Posterior vena cava (tissue), 2 donors: ENCODE measurements at places on chromosomes 12 and 14.

GRCh38 chr14:32226056-32226455, 23.0 kb upstream of the RNU6-8 start:
- DNase-seq = no peak

GRCh38 chr14:56284641-56285040, 166.4 kb downstream of the PELI2 start:
- DNase-seq = no peak

DNA sequence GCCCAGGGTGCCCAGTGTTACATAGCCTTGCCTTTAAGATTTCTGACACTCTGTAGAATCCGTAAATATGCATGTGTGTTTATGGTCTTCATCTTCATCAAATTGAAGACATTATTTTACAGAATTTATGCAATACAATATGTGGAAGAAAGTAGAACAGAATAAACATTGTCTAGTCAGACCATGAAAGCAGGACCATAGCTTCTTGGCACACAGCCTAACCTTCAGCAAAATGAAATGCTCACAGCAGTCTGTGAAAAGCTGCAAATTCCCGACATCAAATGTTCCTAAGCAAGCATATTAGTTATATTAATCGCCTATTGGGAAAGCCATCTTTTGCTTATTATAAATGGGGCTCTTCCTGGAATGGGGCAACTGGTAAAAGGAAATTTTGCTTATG, 111.3 kb upstream of the GARIN2 start:
- no peak for DNase-seq

- DNase-seq = peak; percentile 88
These were observed 295.0 kb upstream of the MGAT4C start for GRCh38 chr12:86551146-86551571.

- no peak for DNase-seq
These were observed 31.2 kb downstream of the TAS2R7 start for GRCh38 chr12:10771132-10771733.

- no peak for DNase-seq
These were observed 84.2 kb downstream of the SCN8A start for GRCh38 chr12:51675071-51675803.

DNA sequence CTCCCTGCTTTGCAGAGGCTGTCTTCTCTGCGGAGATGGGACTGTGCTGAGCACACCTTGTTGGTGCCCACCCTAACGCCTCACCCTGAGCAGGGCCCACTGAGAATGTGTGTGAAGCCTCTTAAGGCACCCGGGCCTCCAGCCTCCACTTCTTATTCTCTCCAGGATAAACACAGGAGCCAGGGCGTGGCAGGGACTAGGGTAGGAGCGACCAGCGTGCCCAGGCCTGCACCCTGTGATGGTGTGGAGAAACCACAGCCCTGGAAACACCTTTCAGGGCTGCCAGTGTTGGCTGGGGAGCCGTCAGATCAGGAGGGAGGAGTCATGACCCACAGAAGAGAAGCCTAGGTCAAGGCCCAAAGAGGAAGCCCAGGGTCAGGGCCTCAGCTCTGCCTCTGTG, 41.3 kb downstream of the VDR start:
- no peak for DNase-seq

DNA sequence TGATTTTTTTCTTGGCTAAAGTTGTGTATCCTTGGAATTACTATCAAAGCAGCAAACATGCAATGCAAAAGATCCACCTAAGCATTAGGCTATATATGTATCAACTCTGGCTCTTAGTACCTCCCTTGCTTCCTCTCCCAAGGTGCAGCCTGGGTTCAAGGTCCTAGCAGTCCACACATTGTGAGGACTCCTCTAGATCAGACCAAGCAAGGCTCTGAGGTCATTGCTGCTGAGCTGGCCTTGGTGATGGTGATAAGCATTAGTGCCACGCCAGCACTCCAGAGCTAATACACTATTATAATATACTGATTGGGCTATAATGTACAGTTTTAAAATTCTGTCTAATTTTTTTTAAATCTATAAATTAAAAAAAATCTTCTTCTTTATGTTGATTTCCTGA, 196.9 kb upstream of the BTG1 start:
- peak; percentile 23 for DNase-seq

GRCh38 chr12:19166387-19166786, 36.9 kb downstream of the PLEKHA5 start:
- no peak for DNase-seq

DNA sequence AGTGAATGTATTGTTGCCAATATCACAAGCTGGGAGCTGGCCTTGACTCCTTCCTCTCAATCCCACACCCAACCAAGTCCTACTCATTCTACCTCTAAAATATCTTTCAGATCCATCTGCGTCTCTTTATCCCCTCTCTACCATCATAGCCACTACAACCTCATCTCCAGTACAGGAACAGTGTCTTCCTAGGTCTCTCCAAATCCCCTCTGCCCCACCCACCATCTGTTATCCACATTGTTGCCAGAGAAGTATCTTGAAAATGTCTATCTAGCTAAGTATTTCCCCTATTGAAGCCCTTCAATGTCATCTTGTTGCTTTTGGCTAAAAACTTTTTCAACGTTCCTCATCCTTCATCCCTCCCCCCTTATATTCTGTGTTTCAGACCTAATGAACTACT, 244.7 kb downstream of the C12orf75 start:
- DNase-seq = no peak

DNA sequence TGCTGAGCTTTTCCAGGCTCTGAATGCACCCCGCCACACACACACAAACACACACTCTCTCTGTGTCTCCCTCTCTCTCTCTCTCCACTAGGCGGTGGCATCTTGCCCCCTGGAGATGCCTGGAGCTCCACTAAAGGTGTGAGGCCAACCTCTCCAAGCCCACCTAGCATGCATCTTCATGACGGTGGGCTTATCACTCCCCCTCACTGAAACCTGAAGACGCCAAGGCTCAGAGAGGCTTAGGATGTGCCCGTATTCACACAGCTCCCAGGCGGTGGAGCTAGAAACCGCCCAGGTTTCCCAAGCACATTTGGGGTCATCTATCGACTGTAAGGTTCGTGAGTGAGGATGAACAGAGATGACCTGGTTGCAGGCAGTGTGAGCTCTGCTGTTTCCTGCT, 42.6 kb upstream of the BCL11B start:
- DNase-seq = peak; percentile 14

DNA sequence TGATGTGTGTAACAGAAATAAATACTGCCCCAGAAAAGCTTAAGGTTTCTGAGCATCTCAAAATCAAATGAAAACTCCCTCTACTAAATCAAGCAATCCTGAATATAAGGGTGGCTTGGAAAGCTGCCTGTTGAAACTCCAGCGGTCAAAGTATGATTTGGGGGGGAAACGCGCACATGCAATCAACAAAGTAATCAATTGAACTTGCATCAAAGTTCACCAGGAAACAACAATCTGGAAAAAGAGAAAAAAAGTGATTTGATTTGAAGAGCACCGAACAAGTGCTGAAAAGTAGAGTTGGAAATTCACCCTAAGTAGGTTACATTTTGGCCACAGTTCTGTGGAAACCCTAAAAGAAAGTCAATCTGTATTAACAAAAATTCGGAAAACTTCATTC, 700 bp downstream of the CNIH1 start:
- DNase-seq = no peak

GRCh38 chr12:88371416-88372183, 208.7 kb downstream of the KITLG start:
- peak; percentile 80 for DNase-seq

GRCh38 chr14:33762161-33762851, 188.6 kb downstream of the EGLN3 start:
- no peak for DNase-seq

- DNase-seq = no peak
These were observed 22.7 kb upstream of the IFNG-AS1 start for GRCh38 chr12:67966560-67966959.

DNA sequence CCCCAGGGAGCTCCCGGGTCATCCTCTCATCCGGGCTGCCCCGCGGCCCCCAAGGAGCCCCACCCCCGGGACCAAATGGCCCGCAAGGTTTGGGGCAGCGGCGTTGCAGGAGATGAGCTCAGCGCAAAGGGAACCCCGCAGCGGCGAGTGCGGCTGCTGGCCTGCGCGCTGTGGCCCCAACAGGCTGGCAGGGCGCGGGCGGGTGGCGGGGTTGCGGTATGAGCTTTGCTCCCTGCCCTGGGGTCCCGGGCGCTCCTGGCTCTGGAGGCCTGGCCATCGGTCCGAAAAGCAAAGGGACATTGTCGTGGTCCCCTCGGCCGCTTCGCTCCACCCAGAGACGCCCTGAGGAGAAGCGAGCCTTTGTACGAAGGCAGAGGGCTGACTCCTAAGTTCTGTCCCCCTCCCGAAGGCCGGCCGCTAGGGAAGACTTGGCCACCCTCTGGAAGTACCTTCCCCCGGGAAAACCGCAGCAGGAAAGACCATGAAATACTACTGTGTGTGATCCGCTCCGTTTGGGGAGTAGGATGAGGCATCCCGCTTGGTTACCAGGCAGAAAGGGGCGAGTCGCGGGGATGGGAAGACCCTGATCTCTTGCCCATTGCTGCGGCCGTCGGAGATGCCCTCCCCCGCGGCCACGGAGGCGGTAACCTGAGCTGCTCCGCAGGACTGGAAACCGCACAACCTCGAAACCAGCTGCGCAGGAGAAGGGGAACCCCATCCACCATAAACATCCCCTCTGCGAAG, 620 bp upstream of the NID2 start:
- peak; percentile 84 for DNase-seq

DNA sequence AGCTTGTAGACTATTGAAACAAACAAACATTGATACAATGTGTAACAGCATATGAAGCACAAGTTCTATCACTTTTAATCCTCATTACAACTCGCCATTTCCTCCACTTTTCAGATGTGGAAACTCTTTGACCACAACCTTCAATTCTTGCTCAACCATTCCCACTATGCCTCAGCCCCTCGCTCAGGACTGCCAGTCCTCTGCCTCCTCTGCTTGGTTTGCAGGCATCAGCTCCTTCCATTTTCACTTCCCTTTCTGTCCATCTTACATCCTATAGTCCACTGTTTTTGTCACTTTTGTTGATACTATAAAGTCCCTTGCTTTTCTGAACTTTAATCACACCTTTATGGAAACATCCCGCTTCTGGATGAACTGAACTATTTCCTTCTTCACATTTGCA, 28.2 kb upstream of the CD27 start:
- DNase-seq = no peak

DNA sequence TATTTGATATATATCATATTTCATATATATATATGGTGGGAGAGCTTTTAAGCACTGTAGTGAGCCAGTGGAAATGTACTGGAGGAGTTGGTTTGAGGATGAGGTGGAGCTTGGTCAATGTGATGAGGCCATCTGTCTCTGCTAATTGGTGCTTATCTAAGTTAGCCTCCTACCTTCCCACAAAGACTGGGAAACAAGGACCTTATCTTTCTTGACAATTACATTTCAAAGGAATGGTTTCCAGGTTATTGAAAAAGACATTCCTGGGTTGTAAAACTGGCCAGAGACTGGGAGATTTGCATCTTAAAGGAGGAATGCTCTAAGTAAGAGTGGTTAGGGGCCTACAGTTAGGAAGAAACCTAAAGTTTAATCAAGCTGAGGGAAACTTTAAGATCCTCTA, 212.8 kb upstream of the SYT1 start:
- no peak for DNase-seq

- no peak for DNase-seq
These were observed 158.6 kb downstream of the MON2 start for GRCh38 chr12:62625228-62625627.

DNA sequence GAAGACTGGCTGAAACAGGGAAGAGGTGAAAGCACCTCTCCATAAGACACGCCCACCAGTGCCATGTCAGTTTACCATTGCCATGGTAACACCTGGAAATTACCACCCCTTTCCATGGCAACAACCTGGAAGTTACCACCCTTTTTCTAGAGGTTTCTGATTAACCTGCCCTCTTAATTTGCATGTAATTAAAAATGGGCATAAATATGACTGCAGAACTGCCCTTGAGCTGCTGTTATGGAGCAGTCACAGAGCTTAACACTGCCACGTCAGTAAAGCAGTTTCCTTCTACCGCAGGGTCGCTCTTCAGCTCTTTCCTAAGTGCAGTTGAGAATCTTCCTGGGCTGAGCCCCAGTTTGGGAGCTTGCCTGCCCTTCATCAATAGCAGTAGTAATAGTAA, 55.2 kb downstream of the RASSF3 start:
- no peak for DNase-seq

DNA sequence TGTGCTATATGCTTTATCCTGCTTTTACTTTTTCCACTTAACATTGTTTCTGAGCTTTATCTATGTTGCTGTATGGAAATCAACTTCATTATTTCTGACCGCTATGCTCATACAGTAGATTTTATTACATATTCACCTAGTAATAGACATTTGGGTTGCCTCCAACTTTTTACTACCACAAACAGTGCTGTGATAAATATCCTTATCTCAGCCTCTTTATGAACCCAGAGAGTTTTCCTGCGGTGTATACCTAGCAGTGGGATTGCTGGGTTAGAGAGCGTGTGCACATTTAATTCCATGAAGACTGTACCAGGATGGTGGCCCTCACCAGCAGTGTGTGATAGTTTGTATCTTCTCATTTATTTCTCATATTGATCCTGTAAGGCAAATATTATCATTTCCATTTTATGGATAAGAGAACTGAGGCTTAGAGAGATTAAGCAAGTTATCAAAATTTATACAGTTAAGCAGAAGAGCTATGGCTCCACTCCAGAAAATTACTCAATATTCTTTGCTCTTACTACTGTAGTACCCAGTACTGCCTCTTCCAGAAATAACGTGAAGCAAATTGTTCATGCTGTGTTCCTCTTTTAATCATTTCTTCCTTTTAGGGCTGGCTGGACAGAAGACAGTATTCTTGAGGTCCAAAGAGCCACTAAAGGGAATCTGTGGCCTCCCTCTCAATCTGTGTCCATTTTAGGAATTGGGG, 26.3 kb upstream of the CISTR start:
- DNase-seq = no peak

- DNase-seq = no peak
These were observed 13.2 kb downstream of the HEBP1 start for GRCh38 chr12:12986775-12987331.

DNA sequence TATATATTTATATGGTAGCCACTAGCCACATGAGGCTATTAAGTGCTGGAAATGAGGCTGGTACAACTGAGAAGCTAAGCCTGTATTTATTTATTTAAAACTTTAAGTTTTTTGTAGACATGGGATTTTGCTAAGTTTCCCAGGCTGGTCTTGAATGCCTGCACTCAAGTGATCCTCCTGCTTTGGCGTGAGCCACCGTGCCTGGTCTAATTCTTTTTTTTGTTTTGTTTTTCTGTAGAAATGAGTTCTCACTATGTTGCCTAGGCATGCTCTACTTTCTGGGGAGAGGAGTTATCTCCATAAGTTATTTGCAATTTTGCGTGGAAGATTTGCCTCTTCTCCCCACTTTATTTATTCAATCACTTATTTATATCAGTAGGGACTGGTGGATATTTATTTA, 4.8 kb upstream of the SNRNP35 start:
- no peak for DNase-seq
